Body of pancreas (tissue), 4 donors: ENCODE measurements at places on chromosomes 7 and 10.

DNA sequence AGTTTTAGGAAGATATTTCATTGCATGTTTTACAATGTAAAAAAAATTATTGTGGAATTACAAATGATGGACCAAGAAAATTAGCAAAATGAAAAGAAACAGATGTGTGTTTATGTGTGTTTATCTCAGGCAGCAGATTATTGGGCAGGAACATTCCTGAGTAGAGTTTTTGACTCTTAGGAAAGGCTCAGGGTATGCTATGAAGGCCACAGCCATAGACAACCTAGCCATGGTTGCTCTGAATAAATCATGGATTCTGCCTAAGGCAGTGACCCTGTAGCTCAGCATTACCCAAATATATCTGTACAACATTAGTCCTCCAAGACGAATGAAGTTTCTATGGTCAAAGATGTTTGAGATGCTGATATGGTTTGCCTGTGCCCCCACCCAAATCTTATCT is 298.3 kb downstream of the PTEN start:
- no peak for DNase-seq

DNA sequence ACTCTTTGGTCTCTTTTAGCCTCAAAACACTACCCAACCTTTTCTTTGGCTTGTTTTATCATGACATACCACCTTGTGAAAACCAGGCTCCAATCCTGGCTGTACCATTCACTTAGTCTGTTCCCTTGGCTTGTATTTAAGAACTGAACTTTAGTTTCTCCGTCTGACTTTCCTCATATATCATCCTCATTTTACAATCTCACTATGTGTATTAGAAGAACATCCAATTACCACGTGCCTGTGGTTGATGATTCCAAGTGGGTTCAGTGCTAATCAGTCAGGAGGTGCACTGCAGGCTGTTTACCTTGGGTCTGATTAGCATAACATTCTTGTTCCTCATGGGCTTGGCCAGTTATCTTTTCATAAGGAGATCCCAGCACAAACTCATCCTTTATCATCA is 144.8 kb upstream of the KLF14 start:
- no peak for DNase-seq

- no peak for DNase-seq
Measured at GRCh38 chr10:113447278-113447677, 105.6 kb upstream of the HABP2 start.

- no peak for DNase-seq
Measured at GRCh38 chr7:112546723-112547513, 66.1 kb downstream of the LSMEM1 start.

GRCh38 chr7:81937091-81937490 is 167.2 kb upstream of the HGF start:
- no peak for DNase-seq
